ENCODE measurements at places on chromosomes 6 and 20. TPM values are rescaled to one million over a fixed set of nuclear protein-coding genes. Genes with fewer than 3 reads are reported as not detected.

The RIMS4 gene
- total RNA-seq, result 0.59 TPM

DNA sequence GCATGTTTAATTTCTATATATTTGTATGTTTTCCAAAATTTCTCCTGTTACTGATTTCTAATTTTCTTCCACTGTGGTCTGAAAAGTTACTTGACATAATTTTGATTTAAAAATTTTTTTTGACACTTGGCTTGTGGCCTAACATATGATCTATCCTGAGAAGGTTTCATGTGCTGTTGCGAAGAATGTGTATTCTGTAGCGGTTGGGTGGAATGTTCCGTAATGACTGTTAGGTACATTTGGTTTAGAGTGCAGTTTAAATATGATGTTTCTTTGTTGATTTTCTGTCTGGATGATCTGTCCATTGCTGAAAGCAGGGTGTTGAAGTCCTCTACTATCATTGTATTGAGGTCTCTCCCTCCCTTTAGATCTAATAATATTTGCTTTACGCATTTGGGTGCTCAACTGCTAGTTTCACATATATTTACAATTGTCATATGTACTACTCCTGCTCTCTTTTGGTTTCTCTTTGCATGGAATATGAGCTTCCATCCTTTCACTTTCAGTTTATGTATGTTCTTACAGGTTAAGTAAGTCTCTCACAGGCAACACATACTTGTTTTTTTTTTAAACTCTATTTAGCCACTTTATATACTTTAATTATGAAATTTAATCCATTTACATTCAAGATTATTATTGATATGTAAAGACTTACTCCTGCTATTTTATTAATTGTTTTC, 19.5 kb upstream of the EDN1 start:
- DNase-seq, result no peak

DNA sequence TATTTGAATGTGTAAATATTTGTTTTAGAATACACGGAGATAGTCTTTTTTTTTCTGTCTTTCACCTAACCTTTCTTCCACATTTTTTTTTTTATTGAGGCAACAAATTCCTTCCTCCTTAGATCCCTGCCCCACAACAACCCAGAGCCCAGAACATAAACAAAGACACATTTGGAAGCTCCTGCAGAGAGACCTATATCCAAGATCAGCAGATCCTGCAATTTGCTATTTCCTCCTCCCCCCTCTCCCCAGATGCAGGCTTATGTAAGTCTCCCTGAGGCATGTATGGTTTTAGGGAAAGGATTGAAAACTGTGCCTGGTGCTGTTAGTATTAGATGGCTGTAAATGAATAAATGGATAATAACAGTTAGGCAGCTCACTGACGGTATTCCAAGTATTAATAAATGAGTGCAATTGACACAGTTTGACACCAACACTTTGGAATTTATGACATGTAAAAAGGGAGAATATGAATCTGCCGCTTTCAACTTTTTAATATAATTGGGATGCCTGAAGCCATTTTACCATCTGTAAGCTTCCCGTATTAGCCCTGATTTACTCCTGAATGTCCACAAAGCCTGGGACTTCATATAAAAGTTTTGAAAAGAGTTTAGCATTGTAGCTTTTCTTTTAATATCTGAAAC, 608.3 kb upstream of the CITED2 start:
- no peak for DNase-seq

DNA sequence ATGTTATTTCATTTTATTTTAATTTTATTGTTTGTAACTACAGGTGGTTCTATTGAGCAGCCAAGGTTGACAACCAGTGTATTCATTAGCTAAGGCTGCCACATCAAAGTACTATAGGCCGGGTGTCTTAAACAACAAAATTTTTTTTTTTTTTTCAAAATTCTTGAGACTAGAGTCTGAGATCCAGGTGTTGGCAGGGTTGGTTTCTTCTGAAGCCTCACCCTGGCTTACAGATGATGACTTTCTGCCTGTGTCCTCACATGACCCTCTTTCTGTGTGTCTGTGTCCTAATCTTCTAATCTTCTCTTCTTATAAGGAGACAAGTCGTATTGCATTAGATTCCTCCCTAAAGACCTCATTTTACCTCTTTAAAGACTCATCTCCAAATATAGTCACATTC, 208.4 kb downstream of the MANEA start:
- DNase-seq, result no peak

DNA sequence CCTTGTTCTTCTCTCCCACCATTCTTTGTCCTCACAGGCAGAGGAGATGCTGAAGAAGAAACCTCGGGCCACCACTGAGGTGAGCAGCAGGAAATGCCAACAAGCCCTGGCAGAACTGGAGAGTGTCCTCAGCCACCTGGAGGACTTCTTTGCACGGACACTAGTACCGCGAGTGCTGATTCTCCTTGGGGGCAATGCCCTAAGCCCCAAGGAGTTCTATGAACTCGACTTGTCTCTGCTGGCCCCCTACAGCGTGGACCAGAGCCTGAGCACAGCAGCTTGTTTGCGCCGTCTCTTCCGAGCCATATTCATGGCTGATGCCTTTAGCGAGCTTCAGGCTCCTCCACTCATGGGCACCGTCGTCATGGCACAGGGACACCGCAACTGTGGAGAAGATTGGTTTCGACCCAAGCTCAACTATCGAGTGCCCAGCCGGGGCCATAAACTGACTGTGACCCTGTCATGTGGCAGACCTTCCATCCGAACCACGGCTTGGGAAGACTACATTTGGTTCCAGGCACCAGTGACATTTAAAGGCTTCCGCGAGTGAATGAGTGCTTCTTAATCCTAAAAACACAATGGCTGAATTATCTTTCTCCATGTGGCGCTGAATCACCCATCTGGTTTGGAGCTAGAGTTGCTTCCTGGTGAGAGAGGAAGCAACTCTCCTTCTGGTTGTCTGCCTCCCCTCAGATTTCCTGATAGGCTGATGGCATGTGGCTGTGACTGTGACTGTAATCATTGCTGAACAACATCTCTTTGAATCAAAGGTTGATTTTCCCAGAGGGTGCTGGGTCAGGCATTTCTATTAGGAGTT, 4.6 kb downstream of the MAD2L1BP start:
- DNase-seq, result no peak

The FYN gene
- 135 TPM for total RNA-seq

DNA sequence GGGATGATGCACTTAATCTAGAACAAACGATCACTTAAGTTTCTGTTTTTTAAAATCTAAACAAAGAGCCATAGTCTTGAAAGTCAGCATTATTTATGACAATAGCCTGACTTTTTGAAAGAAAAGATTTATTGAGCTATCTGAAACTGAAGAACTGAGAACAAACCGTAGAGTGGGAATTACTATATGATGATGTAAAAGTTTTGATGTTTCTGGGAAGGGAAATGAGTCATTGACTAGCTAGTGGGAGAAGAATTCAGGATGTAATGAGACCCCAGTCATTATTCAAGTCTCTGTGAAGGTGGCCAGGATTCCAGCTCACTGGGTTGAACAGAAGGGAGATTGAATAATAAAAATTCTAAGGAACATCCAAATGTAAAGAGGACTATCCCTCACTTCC, 83.4 kb upstream of the FABP7 start:
- DNase-seq, result no peak

The OOEP gene
- not detected for total RNA-seq

- peak; percentile 19 for DNase-seq
Measured at GRCh38 chr20:38633577-38634093, 32.0 kb downstream of the ARHGAP40 start.

DNA sequence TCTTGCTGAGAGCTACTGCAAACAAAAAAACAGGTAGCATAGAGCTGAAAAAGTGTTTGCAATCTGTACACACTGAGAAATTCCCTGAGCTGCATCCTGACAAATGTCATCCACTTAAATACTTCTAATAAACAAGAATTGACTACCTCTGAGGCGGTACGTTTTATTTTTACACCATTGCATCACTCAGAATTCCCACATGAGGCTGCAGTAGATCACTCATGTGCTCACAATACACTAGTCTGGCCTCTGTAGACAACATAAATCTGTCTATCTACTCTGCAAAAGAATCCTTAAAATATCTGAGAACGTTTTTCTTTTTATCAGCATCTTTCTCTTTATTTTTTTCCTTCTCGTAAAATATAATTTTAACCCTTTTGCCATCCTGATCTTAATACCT, 661.4 kb downstream of the EPHA7 start:
- DNase-seq, result no peak

DNA sequence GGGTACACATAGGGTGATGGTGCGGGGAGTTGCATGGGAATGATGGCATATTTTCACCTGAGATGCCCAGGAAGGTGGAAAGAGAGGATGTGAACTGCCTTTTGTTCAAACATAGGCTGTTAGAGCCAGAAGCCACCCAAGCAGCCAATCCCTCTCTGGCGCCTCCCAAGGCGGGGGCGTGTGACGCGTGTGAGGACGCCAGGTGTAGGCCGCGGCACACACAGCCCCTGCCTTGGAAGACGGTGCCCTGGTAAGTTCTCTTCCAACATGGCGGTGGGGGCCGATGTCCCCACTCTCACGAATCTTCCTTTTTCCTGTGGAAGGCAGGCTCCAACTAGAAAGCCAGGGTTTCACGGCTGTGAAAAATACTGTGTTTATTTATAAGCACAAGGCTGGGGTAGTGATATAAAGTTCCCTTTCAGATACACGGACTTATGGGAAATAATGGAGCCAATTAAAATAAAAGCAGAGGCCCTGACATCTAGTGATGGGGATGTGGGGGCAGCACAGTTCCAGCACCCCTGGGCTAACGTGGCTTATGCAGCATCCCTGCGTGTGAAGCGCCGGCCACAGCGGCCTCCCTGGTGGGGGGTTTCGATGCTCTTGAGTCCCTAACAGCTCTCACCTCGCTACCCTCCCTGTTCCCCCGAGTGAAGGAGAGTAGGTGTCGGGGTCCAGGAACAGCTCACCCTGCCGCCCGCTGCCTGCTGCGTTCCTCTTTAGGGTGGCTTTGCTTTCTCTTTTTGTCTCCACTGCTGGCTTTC, 28.3 kb downstream of the CDH4 start:
- no peak for DNase-seq

DNA sequence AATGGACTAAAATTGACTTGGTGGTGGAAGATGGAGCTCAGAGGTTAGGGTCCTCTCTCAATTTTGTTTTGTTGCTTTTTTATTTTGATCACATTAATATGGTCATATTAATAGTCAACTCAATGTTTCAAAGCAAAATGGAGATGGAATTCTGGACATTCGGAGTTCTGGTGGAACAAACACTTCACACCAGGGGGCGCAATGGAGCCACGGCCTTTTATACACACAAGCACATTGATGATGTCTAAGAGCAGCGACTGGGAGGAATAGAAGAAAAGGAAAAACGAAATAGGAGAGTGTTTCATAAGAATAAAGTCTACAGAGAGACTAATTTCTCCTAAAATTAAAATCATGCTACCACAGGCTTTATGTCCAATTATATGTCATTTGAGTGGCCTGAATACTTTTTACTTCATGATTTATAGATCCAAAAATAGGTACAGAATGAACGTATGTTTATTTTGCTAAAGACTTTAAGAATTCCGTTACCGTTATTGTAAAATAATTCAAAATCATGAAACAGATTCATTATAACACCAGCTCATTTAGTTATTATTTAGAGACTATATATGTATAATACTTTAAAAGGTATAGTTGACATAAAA, 197.6 kb upstream of the SASH1 start:
- DNase-seq, result peak; percentile 60

The OPRL1 gene
- total RNA-seq, result not detected

DNA sequence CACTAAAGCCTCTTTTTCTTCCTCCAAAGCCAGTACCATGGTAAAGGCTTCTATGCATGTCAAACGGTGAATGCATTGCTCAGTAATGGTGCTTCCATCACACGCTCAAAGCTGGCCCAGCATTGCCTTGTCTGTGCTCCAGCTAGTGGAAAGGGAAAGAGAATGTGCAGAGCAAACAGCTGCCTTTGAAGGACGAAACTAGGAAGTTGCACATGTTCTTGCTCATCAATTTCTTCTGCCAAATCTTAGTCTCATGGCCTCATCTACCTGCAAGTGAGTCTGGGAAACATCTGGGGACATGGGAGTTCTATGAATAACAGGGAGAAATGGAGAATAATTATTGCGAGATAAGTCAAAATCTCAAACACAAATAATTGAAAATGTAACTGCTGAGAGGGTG, 216.5 kb upstream of the SSTR4 start:
- DNase-seq, result no peak

The CD2AP gene
- 11.0 TPM for total RNA-seq

The CPNE5 gene
- 11.5 TPM for total RNA-seq

The TULP1 gene
- total RNA-seq, result 1.6 TPM

The EPM2A gene
- 15.9 TPM for total RNA-seq
